ENCODE measurements at places on chromosomes 5 and 9.

GRCh38 chr5:73464016-73464745 lies 15.6 kb upstream of the FOXD1 start:
- no peaks in the 10 kb centered on the region for H3K36me3 ChIP-seq
- no peak overlapping the region for H3K4me3 ChIP-seq
- no peak overlapping the region for H3K27ac ChIP-seq

DNA sequence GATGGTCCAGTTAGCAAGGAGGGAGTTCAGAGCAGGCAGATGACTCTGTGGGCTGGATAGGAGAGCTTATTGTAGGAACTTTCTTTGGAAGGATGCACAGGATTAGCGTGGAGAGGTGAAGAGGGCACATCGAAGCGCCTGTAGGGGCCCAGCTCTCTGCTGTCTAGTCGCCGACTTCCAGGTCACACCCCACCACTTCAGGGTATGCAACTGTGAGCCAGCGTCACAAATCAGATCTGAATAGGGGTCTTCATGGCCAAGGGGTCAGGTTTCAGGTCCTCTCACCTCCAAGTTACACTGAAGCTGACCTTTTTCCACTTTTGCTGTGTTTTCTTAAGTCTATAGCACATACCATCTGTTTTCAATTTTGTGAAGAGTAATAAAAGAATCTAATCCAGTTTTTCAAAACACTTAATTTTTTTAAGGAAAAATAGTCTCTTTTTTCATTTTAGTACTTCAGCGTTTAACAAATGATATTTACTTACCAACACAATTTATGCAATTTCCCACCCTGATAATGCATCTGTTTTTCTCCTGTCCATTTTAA lies 364.2 kb upstream of the CLINT1 start:
- no peaks in the 10 kb centered on the region for H3K27me3 ChIP-seq
- H3K27ac ChIP-seq = no peak overlapping the region
- no peaks in the 10 kb centered on the region for H3K4me1 ChIP-seq
- DNase-seq = no peak

DNA sequence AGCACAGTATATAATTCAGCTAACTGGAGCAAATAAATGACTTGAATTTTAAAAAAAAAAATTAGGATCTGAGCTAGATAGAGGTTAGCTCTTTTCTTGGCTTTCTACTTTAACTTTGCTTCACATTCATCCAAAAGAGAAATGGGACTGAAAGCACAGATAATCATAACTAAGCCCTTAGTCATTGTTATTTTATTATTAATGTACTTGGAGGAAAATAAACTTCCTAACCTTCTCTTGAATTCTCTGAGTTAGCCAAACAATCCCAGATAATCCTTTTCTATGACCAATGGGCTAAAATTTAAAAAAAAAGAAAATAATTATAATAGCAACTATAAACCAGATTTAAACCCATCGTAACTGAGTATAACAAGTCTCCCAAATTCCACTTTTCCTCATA lies 57.6 kb upstream of the RASA1 start:
- no peaks in the 10 kb centered on the region for H3K27me3 ChIP-seq
- no peak for DNase-seq
- H3K36me3 ChIP-seq = no peaks in the 10 kb centered on the region

DNA sequence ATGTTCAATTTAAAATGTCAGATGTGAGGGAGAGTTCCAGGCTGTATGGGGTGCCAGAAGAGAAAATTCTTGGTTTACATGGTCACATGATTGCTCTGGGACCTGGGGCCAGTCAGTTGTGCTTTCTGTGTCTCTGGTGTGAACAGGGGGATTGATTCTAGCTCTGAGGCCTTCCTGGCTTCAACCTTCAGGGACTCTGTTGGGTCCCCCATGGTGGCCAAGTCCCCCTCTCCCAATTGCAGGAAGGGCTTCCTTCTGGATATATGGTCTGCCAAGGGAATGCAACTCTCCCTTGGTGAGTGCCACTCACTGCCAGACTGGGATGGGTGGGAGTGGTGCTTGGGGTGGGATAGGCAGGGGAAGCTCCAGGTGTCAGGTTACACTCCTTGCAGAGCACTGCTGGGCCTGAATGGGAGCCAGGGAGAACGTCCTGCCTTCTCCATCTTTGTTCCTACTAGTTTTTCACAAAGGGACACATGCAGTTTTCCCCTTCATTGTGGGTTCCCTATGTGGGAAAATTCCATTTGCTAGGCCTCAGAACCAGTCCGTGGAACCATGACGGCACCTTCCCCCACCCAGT lies 153.2 kb downstream of the MELK start:
- H3K36me3 ChIP-seq = no peaks in the 10 kb centered on the region
- no peak for DNase-seq
- H3K27me3 ChIP-seq = no peaks in the 10 kb centered on the region
- no peak overlapping the region for H3K27ac ChIP-seq
- no peak overlapping the region for H3K4me3 ChIP-seq
- H3K4me1 ChIP-seq = no peaks in the 10 kb centered on the region
